ENCODE measurements at places on chromosomes 5 and 9.

DNA sequence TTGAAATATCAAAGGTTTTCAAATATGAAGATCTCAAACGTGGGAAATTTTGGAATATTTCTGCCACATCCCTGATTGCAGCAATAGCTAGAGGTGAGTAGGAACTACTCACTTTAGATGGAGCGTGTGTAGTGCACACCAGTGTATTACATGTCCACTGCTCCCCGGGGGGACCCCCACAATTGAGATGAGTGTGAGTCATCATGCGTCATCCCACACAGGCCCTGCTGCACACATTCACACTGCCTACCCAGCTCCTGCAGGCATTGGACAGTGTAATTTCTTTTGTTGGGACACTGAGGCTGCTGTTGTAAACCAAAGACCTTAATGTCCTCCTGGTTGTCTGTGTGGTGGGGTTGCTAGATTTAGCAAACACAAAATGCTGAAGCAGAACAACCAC, 280.0 kb downstream of the GAS1 start:
- DNase-seq: no peak

GRCh38 chr5:72352616-72353015, 32.4 kb downstream of the PTCD2 start:
- no peak for DNase-seq

GRCh38 chr5:133426264-133426663, 186.1 kb downstream of the FSTL4 start:
- no peak for DNase-seq

DNA sequence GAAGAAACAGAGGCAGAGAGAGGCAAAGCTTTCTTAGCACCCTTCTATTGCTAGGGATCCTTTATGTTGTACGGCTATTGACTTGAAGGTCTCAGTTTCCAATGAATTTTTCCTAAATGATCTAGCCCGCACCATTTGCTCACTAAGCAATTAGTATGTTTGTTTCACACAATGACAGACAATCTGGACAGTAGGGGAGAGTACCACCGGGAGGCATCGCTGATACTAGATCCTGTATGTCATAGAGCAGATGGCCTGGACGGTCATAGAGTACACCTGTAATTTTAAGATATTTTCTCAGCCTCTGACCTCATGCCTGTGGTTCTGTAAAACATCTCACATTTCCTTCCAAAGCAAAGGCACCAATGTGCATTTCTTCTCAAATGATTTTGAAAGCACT, 194.3 kb downstream of the TLE4 start:
- no peak for DNase-seq

- DNase-seq: no peak
These were observed 44.2 kb upstream of the NOTCH1 start for GRCh38 chr9:136589766-136590763.

DNA sequence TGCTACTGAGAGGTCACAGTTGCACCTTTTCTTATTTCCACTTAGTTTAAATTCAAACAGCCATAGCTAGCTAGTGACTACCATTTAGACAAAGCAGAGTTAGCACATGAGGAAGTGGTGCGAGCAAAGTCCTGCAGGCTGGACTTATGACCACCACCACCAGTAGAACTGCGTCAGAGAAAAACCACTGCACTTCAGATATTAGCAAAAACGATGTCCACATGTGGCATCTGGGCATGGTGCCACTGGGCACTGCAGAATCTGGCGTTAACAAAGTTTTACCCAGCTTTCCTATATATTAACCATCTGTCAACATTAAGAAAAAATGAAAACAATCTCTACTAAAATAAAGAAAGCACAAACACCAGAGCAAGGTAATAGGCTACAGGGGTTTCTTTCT, 80.1 kb downstream of the SPTLC1 start:
- DNase-seq: no peak

Data from activated CD4-positive, CD25-positive, alpha-beta regulatory T cell treated with anti-CD3 and anti-CD28 coated beads, Interleukin-2, amount 50 U/mL, for 16 hours (primary cell).